Fibroblast of skin of back (primary cell): ENCODE measurements at places on chromosomes 11 and 22.

GRCh38 chr22:36608987-36609386, 80.0 kb upstream of the EIF3D start:
- DNase-seq, result no peak

GRCh38 chr11:36500315-36500721, 9.8 kb downstream of the TRAF6 start:
- DNase-seq, result peak; percentile 98

- DNase-seq, result no peak
These were observed 325.7 kb downstream of the SHANK2 start for GRCh38 chr11:70926543-70927201.

GRCh38 chr11:32050264-32050663, 40.6 kb upstream of the RCN1 start:
- DNase-seq, result no peak

DNA sequence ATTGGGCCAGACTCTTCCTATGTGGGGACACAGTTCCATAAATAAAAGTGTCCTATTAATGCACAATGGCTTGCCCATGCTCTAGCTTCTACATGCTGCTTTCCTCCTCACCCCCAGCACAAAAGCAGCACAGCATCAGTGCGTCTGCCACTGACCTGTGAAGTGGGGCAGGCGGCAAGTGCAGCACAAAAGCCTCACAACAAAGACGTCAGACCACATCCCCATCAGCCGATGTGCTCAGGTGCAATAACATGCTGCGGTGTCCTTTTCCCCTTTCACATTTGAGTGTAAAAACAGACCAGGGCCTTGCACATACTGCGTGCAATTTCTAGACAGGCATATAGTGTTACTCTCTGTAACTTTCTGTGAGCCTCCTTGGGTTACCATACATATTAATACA, 12.8 kb downstream of the DKK3 start:
- DNase-seq, result no peak

DNA sequence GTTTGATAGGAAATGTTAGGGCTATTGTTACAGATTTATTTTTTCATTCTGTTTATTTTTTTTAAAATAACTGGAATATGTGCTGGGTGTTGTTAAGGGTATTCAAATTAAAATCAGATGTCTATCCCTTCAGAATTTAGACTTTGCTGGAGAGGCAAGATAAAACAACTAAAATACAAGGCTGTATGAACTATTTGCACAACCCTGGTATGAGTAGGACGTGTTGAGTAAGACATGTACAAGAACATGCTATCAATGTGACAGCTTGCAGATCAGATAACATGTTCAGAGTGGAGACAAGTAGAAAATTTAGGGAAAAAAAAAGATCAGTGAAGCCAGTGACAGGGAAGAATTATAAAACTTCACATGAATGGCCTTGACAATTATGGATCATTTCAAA, 853.5 kb downstream of the METTL15 start:
- DNase-seq, result no peak

DNA sequence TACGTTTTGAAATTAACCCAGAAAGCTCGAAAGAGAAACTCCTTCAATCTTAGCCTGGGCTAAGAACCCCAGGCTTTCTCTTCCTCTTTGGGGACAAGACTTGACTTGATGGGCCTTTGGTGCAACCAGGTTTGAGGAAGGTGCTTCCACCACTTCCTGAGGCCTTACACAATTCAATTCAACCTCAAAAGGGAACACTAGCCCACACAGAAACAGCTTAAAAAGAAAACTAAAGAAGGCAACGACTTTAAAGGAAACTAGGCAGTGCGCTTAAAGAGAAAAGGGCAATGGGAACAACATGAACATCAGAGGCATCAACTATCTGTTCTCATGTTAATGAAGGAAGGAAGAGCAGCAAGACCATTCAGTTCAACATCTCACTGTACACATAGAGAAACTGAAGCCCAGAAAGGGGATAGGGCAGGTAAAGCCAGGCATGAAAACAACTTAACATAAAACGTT, 24.8 kb downstream of the PAK1 start:
- no peak for DNase-seq

DNA sequence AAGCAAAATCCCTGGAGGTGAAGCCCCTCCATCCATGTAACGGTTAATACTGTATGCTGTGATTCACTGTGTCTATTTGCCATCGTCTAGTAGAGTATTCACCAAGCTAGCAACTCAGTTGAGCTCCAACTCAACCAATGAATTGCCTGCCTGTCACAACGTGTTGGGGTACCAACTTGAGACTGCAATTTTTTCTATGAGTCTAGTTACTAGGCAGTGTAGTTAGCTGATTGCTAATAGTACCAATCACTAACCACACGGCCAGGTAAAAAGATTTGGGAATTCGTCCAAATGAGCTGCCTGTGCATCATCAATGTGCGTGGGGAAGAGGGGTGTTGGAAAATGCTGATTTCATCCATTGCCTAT, 1.0 kb upstream of the BTG4 start:
- DNase-seq, result no peak

- no peak for DNase-seq
These were observed 59.3 kb downstream of the DEPDC5 start for GRCh38 chr22:31812977-31813605.

- no peak for DNase-seq
These were observed 1.6 kb downstream of the SPON1 start for GRCh38 chr11:13963949-13964770.

GRCh38 chr11:134250246-134250645, 2.9 kb downstream of the THYN1 start:
- no peak for DNase-seq

- no peak for DNase-seq
These were observed 141.7 kb downstream of the CHST1 start for GRCh38 chr11:45523760-45524159.

GRCh38 chr11:61054927-61055562, 47.2 kb upstream of the CD5 start:
- no peak for DNase-seq

DNA sequence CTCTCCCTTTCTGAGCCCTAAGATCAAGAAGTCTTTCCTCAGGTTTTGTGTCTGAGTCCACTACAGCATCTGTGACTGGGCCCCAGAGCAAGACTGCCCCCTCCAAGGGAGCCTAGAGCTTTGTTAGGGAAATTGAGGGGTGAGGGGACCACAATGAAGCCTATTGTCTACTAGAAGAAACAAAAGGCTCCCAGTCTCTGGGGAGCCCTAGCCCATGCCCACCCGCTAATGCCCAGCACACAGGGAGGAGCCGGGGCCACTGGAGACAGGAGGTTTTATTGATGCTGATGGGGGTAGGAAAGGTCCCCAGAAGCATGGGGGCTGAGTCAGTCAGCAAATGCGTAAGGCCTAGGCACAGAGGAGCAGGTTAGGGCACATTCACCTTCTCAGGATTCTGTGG, 14.0 kb downstream of the RHOG start:
- DNase-seq, result no peak

DNA sequence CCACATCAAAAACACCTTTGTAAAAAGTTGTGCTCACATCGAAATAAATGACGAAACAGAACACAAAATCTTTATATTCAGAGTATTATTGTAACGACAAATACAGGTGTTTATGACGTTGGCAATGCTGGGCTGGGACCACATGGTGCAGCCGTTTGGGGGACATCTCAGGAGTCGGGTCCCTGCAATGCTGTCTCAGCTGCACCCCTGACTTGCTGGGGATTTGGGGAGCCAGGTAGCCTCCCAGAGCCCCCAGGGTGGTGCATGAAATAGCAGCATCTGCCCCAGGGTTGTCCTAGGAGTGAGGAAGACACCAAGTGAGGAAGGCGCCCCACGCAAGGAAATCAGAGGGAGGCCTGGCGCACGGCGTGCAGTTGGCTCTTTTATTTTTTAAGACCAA, 1526.8 kb downstream of the BRD1 start:
- no peak for DNase-seq

DNA sequence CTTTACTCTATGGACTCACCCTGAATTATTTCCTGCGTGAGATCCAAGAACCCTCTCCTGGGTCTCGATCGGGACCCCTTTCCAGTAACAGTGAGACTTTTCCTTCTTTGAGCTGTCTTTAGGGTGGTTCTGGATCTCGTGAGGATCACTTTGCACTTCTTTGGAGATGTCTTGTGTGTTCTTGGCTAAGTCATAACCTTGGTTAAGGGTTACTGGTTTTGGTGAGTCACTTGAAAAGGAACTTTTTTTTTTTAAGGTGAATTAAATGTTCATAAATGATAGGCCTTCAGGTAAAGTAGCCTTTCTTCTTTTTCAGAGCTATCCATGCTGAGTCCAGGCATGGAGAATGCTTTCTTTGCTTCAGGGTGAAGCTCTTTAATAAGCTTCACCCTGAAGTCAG, 19.4 kb upstream of the GSTP1 start:
- DNase-seq, result no peak

GRCh38 chr11:108887436-108888238, 222.8 kb downstream of the DDX10 start:
- DNase-seq, result peak; percentile 96

DNA sequence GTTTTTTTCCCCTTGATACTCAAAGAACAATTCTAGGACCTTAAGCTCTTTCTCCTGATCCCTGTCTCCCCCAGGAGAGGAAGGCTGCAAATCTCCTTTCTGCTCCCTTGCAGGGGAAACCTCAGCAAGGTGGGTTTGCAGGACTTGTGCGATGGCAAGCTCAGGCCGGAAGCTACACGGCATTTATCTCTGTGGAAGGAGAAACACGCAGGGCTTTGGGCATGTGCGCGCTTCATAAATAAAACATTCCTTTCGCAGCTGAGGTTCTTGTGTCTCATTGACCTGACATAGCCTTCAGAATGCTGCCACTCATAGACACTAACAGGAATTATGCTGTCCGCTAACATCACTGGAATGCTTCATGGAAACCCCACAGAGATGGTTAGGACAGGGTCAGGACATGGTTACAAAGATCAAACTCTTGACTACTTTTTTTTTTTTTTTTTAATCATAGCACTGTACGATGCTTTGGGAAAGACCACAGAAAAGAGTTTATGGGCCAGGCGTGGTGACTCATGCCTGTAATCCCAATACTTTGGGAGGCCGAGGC, 42.6 kb downstream of the SLN start:
- peak; percentile 76 for DNase-seq

- DNase-seq, result no peak
These were observed 38.1 kb upstream of the PCF11 start for GRCh38 chr11:83118814-83119213.

DNA sequence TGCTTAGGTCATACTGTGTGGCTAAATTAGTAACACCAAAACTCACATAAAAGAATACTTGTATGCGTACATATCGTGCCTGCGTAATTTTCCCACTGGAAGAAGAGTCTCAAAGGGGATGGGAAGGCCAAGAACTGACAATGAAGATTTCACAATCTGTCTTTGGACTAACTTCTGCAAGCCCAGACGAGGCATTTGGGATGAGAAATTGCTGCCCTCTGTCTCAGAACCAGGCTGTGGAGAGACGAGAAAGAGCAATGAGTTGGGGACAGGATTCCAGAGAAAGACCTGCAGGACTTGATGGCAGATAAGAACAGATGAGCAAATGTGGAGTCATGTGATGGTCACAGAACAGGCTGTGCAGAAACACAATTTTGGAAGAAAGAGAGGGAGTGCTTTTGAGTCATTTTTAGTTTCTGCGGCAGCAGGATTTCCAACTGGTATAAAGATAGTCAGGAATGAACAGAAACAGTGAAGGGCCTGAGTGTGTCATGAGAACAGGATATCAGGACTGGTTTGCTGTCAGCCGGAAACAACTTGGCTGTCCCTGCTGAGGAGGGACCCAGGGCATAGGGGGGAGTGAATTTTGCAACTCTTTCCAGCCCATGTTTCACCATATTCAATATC, 82.7 kb upstream of the CTSC start:
- peak; percentile 64 for DNase-seq

GRCh38 chr11:126257764-126258163, 10.9 kb downstream of the SRPRA start:
- DNase-seq, result peak; percentile 38

DNA sequence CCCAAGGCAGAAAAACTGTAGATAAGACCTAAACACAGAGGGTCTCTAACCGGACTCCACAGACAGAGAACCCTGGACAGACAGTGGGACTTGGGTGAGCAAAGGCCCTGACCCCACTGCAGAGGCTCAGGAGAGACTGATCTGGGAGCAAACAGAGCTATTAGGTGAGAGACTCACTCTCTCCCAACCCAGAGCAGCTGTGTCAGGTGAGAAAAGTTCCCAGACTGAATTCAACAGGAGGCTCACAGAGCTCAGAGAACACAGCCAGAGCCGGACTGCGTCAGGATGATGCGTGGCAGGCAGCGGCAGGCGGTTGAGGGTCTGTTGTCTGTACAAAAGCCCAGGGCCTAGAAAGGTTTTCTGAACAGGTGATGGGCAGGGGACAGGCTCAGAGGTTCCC, 5.5 kb downstream of the RFPL2 start:
- no peak for DNase-seq

DNA sequence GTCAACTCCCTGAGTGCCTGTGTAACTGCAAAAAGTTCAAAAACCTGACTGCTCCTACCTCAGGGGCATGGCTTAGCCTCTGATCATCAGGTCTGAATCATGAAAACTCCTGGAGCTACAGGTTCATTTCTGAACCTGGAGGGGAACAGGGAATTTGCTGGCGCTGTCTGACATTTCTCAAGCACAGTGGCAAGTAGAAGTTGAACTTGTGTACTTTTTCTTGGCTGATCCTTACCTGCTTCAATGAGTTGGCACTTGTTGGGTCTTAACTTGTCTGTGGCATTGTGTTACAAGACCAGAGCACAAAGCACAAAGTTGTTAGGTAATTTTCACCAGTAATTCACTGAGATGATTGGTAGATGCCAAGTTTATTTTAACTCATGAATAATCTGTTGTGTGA, 3.3 kb downstream of the TMEM109 start:
- no peak for DNase-seq

DNA sequence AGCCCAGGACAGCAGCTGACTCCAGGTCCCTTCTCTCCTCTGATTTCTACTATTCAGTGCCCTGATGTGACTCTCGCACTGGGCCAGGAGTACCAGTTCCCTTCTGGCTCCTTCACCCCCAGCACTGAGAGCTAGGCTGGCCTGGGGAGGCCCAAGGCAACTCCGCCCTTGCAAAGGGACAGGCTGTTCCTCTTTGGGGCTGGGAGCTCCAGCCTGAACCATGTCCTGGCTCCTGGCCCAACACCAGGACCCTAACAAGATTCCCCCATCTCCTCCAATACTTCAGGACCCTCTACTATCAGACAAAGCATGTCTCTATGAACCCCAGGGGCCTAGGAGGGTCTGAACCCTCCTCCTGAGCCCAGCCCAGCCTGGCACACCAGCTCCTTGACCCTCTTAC, 12.5 kb downstream of the CREB3L1 start:
- no peak for DNase-seq

DNA sequence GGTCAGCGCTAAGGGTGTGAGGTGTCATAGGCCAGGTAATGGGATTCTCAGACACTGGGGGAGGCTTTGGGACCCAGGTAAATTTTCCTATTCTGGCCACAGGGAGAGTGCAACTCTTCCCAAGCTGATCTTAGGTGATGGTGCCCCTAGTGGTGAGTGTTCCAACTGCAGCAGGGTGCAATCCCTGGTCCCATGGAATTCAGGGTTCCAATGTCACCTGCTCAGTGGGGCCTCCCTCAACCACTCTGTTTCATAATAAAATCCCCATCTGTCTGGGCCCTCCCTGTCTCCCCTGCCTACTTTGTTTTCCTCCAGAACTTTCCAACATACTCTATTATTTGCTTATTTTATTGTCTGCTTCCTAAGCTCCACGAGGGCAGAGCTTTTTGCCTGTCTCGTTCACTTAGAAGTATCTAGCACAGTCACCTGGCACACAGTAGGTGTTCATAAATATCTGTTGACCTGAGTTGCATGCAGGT, 2.9 kb upstream of the SGSM1 start:
- peak; percentile 29 for DNase-seq
